G401 (cell line): ENCODE measurements at places on chromosomes 2 and 18. TPM values are rescaled to one million over a fixed set of nuclear protein-coding genes. Genes with fewer than 3 reads are reported as not detected.

GRCh38 chr2:25977768-25978167 is 4.5 kb downstream of the KIF3C start:
- no peak for DNase-seq

SP9 gene
- total RNA-seq: not detected in 2 replicates

- DNase-seq: no peak
Observed at GRCh38 chr2:101089942-101090799, 61.0 kb downstream of the TBC1D8 start.

DNA sequence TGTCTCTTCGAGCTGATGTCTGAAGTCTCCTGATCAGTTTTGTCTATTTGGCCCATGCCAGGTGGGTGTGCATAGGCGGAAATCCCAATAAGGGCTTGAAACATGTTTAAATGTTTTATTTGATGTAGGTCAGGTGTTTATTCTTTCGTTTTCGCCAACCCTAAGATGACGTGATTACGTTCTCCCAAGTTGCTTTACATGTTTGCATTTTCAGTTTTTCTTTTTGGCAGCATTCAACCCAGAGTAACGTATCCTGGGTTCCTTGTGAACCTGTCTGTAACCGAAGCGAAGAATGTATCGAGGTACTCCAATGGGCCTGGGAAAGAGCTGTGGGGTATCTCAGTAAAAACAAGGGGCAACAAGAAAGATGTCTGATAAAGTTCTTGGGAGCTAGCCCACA is 3.1 kb downstream of the ALPK2 start:
- DNase-seq: no peak

- DNase-seq: no peak
Observed at GRCh38 chr2:240902615-240903041, 3.5 kb upstream of the CROCC2 start.

COL4A4 gene
- total RNA-seq: 2.3 TPM in 1 of 2 replicates, not detected in the other

GRCh38 chr18:44973282-44973681 is 292.6 kb downstream of the SETBP1 start:
- DNase-seq: no peak

TMEM198 gene
- 9.0 and 11.1 TPM in 2 replicates for total RNA-seq

- no peak for DNase-seq
Observed at GRCh38 chr18:68991286-68991685, 193.4 kb downstream of the CCDC102B start.

DNA sequence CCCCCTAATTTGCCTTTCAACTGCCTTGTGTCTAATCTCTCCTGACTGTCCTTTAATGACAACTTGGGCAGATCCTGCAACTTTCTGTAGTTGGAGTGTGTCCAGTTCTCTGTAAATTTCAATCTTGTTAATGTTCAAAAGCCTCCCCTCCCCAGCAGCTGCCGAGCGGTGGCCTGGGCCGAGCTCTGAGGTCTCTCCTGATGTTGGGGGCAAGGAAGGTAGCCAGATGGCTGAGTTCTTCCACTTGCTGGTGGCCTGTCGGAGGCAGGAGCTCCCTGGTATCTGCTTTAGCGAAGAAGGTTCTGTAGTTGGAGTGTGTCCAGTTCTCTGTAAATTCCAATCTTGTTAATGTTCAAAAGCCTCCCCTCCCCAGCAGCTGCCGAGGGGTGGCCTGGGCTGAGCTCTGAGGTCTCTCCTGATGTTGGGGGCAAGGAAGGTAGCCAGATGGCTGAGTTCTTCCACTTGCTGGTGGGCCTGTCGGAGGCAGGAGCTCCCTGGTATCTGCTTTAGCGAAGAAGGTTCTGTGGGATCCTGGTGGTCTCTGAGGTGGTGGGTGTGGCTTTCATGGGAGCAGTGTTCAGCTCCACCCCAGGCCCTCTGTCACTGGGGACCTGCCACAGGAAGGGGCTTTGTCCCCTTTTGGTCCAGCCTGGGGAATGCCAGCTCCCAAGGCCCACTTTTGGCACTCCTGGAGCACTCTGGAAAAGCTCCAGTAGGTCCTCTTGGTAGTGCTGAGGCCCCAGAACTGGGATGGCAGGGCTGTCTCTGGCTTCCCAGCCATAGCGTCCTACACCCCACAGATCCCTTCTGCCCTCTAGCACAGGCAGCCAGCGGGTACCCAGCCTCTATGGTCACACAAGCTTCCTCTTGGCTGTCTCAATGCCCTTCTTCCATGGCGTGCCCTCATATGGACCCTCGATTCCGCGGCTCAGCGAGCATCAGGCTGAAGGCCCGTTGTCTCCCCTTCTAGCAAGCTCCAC is 211.9 kb downstream of the ALPK2 start:
- no peak for DNase-seq

- peak; percentile 10 for DNase-seq
Observed at GRCh38 chr2:223549215-223549614, 52.9 kb downstream of the SCG2 start.

CLEC4F gene
- total RNA-seq: 0.17 and 0.18 TPM in 2 replicates

DNA sequence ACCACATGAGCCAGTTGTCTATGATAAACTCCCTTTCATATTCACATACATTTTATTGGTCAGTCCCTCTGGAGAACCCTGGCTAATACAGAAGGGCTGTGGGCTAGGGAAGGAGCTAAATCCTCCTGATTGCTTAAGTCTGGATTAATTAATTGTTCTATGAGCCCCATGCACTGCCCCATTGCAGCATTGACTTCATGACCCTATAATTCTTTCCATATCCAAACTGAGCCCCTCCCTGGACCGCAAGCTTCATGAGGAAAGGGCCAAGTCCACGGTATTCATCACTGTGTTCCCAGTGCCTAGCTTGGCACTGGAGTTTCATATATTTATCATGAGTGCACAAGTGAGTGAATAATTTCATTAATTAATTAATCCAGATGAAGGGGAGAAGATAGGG is 124.0 kb downstream of the MBD2 start:
- DNase-seq: no peak

ANKAR gene
- total RNA-seq: 1.7 and 8.1 TPM in 2 replicates

- no peak for DNase-seq
Observed at GRCh38 chr18:22594155-22594690, 176.5 kb upstream of the CTAGE1 start.

TMX3 gene
- 32.2 and 80.9 TPM in 2 replicates for total RNA-seq
